Astrocyte of the cerebellum (primary cell): ENCODE measurements at places on chromosomes 11 and 22.

GRCh38 chr11:76688146-76688545 is 17.6 kb upstream of the LRRC32 start:
- no peak for DNase-seq

DNA sequence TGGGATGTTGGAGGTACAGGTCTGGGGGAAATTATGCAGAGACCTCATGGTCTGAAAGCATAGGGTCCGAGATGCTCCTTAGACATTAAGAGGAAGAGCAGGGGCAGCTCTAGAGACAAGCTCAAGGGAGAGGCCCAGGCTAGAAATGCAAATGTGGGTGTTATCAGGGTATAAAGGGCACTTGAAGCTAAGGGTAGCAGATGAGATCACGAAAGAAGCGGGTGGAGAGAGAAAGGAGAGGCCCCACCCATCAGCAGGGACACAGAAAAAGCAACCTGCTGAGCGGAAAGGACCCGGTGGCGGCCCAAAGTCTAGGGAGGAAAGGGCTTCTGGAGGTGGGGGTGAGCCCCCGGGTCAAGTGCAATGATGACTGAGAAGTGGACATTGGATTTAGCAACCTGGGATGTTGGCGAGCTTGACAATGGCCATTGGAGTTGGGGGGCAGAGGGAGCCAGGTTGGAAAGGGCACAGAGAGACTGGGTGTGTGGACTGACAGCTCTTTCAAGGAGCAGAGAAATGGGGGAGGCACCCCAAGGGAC is 8.9 kb downstream of the TMPRSS6 start:
- DNase-seq: no peak

- DNase-seq: no peak
These were observed 374.5 kb downstream of the CADM1 start for GRCh38 chr11:115129473-115130289.

DNA sequence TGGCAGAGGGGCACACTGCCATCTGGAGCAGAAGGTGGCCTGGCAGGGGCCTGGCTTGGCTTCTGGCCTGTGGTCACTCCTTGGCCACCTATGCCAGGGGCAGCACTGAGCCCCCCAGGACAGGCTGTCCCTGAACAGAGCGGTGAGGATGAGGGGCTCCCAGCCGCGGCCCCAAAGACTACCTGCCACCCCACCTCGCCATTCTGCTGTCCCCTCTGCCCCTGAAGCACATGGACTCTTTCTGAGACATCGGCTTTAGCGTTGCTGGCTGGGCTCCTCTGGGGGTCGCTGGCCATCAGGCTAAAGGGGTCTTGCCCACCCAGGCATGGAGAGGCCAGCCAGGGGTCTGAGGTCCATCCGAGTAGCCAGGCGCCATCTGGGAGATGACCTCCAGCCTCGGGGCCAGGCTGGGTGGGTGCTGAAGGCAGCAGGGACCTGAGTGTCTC is 87.8 kb downstream of the WNT7B start:
- no peak for DNase-seq

DNA sequence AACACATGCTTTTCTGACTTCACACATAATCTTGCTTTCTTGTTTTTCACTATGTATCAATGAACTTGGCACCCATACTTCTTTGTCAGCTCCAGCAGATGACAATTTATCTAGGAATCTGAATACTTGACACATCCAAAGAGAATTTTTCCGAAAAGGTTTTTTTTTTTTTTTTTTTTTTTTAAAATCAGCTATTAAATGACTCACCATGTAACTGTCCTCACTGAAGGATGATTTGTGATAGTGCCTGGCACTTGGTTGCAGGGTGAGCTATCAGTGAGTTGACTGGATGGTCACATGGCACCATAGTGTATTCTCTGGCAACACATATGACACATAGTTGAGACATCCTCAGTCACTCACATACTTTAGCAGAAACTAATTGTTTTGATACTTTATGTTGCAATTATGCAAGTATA is 133.4 kb upstream of the E2F8 start:
- DNase-seq: no peak

- no peak for DNase-seq
These were observed 12.6 kb upstream of the VSIG10L2 start for GRCh38 chr11:125933030-125933813.
